ENCODE measurements at places on chromosomes 16 and 17.

- no peak for DNase-seq
Observed at GRCh38 chr16:68232335-68232734, 3.6 kb downstream of the ESRP2 start.

- DNase-seq, result no peak
Observed at GRCh38 chr17:69064476-69064875, 3.7 kb upstream of the ABCA9 start.

DNA sequence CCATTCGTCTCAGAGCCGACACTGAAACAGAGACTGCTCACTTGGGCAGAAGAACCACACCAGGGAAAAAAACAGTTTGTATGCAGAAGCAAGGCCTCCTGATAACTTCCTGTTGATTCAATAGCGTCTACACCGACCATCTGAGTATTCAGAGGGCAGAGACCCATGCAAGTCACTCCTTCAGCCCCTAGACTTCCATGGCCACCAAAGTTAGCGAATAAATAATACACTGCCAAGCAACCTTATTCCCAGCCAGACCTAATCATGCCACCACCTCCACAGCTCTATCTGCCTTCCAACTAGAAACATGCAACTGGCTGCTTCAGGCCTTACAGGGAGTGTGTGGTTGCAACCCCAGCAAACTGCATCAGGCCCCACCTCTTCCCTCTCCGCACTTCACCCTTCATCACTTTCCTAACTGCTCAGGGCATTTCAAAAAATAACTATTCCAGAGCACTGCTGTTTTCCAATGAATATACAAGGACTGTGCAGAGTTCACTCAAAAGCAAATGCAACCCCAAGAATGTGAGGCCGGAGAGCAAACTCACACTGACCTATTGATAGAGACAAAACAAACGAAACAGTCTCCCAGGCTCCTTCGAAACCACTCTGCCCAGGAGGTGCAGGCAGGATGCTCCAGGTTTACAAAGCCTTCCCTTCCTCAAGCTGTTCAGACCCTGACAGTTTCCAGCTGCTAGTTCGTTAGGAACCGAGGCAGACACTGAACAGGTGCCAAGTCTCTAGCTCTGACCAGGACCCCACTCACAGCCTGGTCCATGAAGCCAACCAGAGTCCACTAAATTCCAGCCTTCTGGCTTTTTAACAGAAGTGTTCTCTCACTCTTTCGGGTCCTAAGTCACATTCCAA is 3.6 kb downstream of the USP7 start:
- DNase-seq, result no peak

- DNase-seq, result no peak
Observed at GRCh38 chr16:86886651-86887050, 308.3 kb downstream of the FOXL1 start.

GRCh38 chr17:1087381-1088241 is 90.7 kb downstream of the TIMM22 start:
- no peak for DNase-seq

GRCh38 chr16:31441956-31442355 is 633 bp downstream of the ZNF843 start:
- DNase-seq, result no peak

- no peak for DNase-seq
Observed at GRCh38 chr16:22428654-22429053, 54.2 kb upstream of the CDR2 start.

GRCh38 chr17:2419486-2419885 is 18.6 kb upstream of the MNT start:
- DNase-seq, result no peak

DNA sequence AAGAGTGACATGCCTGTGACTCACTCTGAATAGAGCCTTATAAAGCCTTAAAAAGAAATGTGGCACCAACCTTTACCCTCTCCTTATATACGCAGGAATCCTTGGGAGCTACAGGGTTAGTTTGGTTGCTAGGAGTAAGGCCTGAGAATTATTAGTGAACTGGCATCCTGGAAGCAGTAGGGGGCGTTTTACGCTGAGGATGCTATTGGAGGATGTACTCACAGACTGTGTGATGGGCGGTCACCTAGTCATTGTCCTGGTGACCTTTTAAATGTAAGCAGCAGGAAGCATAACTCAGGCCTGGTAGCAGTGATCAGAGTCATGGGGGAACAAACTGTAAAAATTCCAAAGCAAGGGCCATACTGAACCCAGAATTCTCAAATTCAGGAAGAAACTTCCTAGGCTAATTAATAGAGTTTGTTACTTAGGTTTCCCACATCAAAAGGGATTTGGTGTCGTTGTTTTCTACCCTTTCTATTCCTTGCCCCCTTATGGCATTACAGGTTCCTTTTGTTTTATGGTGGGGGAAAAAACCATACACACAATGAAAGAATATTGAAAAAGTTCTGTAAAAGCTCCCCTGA is 153.8 kb downstream of the SNX11 start:
- DNase-seq, result no peak
